ENCODE measurements at places on chromosomes 2 and 18.

GRCh38 chr2:21260311-21260710, 136.5 kb downstream of the TDRD15 start:
- no peak for DNase-seq

- no peak for DNase-seq
Measured at GRCh38 chr2:200968162-200968561, 4.7 kb upstream of the ORC2 start.

DNA sequence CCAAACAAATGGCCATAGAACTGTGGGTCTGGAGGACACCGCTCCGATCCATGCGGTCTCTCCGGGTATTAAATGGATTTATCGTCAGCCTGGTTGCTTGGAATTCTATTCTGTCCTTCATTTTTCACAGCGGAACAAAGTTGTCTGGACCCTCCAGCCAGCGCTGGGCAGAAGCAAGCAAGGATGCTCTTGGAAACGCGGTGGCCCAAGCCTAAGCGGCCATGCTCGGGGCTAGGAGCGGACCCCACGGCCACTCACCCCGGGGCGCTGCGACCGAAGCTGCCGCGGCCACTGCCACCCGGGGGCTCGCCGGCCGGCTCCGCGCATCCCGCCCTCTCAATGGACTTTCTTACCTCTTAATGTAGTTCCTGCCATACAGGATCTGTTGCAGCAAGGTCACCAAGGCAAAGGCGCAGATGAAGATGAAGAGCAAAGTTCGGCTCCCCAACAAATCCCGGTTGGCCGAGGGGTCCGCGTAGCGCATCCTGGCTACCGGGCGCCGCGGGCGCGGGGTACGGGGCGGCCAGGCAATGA, 761 bp downstream of the ST8SIA5 start:
- DNase-seq: no peak

DNA sequence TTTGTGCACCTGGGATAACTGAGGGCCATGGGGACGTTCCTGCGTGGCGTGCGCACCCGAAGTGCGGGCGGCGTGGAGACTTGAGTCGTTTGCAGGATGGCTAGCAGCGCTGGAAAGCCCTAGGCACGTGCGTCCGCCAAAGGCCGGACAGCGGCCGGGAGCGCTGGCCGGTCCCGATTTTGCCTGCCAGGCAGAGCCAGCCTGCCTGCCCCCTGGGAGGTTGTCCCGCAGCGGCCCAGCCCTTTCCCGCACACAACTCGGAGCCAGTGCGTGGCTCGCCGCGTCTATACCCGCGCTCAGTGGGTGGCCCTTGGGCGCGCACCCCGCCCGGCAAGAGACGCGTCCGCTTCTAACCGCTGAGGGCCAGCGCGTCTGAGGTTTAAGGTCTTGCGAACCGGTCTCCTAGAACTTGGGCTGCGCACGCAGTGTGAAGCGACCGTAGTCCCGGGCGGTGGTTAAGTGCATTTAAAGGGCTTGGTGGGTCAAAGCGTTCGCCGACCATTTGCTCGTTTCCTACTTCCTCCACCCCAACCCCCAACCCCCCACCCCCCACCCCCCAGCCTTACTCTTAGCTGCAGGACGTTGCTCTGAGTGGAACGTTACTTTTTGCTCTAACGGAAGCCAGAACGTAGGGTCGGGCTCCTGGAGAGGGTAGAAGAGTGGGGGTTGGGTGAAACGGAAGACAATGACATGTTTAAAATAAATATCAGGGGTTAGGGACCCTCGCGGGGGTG, 627 bp downstream of the CDCA7 start:
- DNase-seq: no peak

DNA sequence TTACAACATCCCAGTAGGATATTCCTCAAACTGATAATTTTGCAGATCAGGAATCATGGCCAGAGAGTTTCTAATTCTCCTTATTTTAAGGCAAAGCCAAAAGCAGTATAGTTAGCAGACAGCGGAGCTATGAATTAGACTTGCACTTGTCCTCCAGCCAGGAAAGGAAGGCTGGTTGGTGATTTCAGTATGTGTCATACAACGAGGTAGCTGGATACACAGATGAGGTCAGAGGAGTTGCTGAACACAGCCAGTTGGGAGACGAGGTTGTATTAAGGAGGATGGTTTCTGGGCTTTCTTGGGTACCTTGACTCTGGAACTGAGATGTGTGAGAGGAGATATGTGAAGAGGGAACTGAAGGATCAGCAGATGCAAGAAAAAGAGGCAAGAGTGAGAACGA, 185.2 kb downstream of the SOX11 start:
- DNase-seq: no peak

- no peak for DNase-seq
Measured at GRCh38 chr2:162732946-162733698, 105.4 kb downstream of the KCNH7 start.

GRCh38 chr2:62352031-62352430, 154.0 kb downstream of the TMEM17 start:
- DNase-seq: no peak

DNA sequence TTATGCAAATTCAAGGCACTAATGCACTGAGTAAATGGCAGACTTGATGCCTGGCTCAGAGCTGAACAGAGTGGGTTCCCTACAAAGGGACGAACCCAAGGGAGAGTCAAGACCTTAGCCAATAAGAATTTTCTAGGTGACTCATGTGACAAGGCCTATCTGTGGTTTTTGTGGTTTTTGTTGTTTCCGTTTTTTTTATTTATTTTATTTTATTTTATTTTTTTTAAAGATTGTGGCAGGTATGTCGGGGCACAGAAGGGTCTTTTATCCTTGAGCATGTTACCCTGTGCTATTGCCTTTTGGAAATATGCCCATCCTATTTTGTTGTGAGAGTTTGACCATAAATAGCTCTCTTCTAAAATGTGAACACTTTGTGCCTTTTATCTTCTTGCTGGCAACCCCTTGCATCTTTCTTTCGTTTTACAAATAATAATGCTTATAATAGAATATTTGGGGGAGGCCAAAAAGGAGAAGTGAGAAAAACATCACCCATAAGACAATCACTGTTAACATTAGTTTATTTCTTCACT, 113.4 kb upstream of the AQP4 start:
- no peak for DNase-seq

DNA sequence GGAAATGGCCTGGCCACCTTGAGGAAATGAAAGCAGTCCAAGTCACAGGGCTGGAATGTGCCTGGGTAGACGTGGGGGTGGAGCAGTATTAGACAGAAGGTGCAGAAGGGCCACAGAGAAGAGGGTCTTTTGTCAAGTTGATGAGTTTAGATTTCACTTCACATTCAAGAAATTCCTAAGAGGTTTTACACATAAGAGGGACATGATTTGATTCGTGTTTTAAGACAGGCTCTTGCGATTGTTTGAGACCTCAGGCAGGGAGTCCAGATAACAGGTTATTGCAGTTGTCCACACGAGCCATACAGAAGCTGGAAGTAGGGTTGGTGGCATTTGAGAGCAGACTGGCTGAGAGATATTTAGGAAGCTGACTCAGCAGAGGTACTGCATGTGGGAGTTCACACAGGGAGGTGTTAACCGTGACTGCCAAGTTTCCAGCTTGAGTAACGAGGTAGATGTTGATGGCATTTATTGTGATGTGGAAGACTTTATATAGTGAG, 64.6 kb downstream of the NEB start:
- no peak for DNase-seq

GRCh38 chr2:43049836-43050801, 176.3 kb downstream of the ZFP36L2 start:
- DNase-seq: no peak

- DNase-seq: no peak
Measured at GRCh38 chr2:179218848-179219594, 45.6 kb downstream of the SESTD1 start.

- no peak for DNase-seq
Measured at GRCh38 chr2:241864168-241864849, 5.2 kb upstream of the RTP5 start.

DNA sequence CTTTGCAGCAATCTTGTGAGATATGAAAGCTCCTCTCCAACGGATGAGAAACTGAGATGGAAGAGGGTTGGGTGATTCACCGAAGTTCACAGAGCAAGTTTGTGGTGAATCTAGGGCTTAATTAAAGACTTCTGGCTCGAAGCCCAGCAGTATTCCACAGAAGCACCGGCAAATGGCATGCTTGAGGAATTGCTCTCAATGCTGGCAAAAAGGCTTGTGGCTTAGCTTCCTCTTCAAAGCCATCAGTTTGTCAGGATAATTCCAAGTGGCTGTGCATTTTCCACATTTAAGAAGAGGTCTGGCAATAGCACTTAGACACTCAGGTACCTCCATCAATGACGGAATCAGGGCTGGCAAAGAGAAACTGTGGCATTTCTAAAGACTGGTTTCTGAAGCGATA, 98.7 kb upstream of the SLC66A3 start:
- DNase-seq: no peak

DNA sequence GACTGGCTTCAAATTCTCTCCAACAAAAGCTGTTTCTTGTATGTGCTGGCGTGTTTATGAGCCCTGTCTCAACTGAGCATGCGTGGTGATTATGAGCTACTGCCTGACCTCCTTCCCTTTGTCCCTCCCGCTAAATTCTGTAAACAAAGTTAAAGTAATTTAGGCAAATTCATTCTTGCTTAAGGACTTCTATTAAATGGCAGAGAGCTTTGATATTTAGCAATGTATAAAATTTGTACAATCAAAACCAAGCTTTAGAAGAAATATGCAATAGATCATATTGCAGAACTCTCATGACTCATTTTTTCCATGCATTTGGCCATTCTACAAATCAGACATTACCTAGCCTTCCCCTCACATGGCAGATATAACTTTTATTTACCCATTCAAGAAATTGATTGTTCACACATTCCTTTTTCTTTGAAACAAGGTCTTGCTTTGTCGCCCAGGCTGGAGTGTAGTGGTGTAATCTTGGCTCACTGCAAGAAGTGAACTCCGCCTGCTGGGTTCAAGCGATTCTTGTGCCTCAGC, 18.2 kb downstream of the IGFBP2 start:
- DNase-seq: no peak

DNA sequence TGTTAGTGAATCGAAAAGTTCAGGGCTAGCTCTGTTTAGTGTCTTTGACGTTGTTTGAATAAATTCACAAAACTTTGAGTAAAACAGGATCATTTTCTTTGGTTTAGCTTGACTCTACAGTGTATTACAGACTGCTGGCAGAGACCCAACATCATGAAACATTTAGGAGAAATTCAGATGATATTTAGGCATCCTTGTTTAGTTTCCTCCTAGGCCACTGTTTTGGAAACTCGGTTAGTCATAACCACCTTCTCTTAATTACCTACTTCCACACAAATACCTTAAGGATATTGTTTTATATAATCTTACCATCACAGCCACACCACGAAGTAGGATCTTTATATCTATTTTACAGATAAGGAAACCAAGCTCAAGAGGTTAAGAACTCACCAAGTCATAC, 7.8 kb downstream of the LIMS1 start:
- no peak for DNase-seq

- no peak for DNase-seq
Measured at GRCh38 chr2:158561054-158561453, 104.3 kb downstream of the PKP4 start.

DNA sequence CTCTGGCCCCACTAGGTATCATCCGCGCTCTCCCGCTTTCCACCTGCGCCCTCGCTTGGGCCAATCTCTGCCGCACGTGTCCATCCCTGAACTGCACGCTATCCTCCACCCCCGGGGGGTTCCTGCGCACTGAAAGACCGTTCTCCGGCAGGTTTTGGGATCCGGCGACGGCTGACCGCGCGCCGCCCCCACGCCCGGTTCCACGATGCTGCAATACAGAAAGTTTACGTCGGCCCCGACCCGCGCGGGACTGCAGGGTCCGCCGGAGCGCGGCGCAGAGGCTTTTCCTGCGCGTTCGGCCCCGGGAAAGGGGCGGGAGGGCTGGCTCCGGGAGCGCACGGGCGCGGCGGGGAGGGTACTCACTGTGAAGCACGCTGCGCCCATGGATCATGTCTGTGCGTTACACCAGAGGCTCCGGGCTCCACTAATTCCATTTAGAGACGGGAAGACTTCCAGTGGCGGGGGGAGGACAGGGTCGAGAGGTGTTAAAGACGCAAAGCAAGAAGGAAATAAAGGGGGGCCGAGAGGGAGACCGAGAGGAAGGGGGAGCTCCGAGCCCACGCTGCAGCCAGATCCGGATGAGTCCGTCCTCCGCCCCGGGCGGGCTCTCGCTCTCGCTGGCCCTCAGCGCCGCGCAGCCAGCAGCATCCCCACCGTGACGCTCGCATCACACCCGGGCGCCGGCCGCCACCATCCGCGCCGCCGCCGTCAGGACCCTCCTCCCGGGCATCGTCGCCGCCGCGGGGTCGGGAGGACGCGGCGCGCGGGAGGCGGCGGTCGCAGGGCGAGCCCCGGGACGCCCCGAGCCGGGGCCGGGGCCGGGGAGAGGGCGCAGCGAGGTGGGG, 664 bp downstream of the NETO1 start:
- no peak for DNase-seq

DNA sequence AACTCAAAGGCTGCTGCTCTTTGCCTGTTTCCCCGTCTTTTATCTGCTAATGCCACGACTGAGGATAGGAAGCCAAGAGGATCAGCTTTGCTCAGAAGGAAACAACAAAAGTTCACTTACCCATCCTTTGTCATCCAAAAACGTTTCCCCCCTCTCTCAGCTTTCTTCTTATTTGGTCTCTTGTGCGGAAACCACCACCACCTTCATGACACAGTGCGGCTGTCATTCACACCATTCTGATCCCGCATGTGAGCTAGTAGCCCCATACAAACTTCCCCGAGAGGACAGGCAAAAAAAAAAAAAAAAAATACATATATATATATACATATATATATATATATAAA, 656 bp downstream of the LRRTM4 start:
- no peak for DNase-seq

DNA sequence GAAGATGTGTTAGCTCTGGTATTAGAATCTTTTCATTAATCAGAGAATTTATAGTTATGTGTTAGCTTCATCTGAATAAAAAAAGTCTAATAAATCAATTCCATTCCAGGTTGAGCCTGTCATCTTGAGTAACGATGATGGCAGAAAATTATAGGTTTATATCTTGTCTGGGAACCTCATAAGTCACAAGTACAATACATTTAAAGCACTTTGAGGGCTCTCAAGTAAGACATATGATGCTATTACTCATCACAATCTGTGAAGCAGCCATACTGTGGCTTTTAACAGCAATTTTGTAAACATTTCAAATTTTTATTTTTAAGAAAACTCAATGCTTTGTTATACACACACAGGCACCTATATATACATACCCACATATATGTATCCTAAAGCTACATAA, 484.1 kb upstream of the VRK2 start:
- no peak for DNase-seq

Data from activated T-helper 1 cell treated with anti-CD3 and anti-CD28 coated beads, Interleukin-2, amount 50 U/mL, for 16 hours (primary cell).